ENCODE measurements at places on chromosomes 12 and 14.

DNA sequence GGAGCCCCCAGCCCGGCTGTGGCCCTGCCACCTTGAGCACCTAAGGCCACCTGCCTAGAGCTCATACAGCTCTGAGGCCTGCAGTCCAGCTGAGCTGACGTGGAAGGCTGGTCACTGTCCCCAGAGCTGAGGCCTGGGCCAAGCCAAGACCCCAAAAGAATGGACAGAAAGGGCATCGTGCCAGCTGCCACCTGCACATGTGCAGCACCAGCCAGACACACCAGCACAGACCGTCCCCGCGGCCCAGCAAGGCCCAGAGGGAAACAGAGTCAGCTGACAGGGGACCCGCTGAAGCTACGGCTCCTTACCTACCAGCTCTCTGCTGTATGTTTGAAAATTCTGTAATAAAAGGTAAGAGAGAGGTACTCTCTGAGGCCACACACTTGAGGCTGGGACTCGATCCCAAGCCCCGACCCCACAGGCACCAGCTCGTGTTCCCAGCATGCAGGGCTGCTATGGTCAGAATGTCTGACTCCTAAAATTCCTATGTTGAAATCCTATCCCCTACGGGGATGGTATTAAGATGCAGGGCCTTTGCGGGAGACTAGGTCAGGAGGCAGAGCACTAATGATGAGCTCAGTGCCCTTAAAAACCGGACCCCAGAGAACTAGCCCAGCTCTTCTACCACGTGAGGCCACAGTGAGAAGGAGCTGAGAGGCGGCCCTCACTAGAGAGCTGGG, 25.4 kb downstream of the BRF1 start:
- no peak for DNase-seq

GRCh38 chr14:42187846-42188245, 581.2 kb downstream of the LRFN5 start:
- DNase-seq, result no peak

DNA sequence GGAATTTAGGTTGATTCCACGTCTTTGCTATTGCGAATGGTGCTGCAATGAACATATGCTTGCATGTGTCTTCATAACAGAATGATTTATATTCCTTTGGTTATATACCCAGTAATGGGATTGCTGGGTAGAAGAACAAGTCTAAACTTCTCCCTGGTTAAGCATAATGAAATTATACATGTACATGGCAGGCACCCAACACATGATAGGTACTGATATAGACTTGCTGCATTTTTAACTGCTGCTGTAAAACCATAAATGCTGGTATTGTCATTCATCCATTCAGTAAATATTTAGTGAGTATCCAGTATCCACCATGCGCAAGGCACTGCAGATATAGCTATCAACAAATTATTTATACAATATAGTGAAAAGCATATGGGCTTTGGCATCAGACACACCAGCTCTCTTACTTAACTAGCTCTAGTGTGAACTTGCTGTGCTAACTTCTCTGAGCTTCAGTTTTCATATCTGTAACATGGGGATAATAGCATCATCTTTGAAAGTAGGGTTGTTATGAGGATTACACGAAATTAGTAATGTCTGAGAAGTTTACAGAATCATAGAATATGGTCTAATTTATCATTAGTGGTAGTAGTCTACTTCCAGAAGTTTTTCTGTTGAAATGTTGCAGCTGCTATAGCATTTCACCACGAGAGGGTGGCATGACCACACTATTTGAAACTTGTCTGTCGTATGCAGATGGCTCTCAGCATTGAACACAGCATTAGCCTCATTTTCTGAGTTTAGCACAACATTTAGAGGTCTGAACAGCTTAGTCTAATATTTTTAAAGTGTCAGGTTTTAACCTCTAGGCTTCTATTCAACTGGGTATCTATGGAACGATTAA, 32.0 kb upstream of the SEL1L start:
- no peak for DNase-seq

- DNase-seq, result no peak
Measured at GRCh38 chr14:89276424-89276975, 140.5 kb downstream of the FOXN3 start.

DNA sequence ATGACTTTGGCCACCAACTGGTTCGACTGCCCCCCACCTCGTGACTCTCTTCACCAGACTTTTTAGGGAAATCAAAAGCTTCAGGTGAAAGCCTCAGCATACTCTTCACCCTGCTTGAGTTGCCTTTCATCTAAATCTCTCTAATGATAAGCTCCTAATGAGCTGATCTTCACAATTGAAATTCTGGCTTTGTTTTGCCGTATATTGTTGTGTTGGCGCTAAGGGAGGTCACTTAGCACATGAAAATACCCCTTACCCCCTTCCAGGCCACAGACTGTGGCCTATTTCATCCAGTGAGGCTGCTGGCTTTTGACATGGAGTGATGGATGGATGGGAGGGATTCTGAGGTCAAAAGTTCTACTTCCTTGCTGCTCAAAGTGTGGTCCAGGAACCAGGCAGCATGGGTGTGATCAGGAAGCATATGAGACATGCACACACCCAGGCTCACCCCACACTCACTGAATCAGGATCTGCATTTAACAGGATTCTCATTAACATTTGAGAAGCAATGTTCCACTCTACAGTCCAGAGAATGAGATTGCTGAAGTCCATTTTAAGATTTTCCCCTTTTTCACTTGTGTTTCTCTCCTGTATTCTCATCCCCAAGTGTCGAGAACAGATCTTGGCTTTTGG, 131.4 kb downstream of the DACT1 start:
- DNase-seq, result no peak

DNA sequence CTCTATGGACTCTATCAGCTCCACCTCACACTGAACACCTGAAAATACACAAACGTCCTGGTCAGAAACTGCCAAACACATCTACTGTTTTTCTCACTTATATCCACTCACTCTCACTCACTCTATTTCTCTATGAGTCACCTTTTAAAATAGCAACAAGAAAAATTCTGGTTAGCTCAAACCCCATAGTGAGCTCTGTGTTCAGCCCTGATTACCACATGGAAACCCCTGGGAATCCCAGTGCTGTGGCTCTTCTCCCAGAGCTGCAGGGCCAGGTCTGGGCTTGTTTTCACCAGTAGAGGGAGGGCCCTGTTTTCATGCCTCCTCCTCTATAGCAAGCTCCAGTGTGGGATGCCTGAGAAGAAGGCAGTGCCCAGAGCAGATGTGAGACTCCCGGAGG, 1126.1 kb downstream of the TMEM121 start:
- no peak for DNase-seq

GRCh38 chr12:55700255-55701018, 7.3 kb downstream of the ITGA7 start:
- DNase-seq, result peak; percentile 39

DNA sequence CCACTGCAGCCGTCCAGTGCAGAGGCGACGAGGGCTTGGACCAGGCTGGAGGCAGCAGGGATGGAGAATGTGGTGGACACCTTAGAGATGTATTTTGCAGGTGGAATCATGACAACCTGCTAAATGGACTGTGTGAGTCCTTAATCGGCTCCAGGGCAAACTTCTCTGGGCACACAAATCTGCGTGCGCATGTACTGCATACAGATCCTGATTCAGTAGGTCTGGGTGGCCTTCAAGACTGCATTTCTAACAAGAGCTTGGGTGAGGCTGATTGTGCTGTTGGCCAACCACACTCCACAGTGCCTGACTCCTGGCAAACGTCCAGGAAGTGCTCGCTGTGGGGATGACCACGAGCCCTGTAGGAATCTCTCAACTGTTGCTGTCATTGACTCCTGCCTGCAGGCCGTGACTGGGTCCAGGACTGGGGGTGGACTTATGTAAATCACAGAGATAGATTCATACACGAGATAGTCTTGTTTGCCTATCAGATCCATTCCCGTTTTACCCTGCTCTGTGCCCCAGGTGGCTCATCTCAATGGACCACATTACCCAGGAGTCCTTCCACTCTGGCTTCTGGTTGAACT, 27.2 kb downstream of the JDP2 start:
- DNase-seq, result no peak

DNA sequence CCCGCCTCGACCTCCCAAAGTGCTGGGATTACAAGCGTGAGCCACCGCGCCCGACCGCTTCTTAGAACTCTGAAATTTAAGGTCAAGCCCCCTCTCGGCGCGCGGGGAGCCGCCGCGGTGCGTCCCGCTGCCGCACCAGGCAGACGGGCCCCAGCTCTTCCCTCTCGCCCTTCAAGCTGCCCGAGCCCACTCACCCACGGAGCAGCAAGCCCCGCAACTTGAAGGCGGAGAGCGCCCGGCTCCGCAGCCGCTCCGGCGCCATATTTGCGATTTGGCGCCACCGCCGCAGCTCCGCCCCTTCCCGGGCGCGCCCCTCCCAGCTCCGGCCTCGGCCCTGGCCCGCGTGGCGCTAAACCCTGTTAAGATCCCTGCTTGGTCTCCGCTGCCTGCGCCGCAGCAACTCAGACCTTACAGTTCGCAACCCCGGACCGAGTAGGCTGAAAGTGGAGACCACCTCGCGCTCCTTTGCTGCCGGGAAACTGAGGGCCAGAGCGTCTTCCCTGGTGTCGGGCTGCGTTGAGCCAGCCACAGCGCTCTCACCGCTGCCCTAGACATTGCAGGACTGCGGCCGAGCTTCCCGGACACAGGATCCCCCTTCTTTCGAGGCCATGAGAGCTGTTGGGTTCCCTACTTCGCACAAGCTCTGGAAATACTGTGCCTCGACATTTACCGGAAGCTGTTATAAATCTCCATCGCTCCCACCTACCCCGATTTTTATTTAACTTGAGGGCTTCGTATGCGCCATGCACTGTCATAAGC, at the start of gene POLE2:
POLE2 (minus strand) TSS at position 273 of the 759 bp plus-strand sequence; CDS start at position 262, 11 bp downstream.
- DNase-seq, result no peak
